Ovary (tissue), 10 donors: ENCODE measurements at places on chromosomes 13 and 19. TPM values are rescaled to one million over a fixed set of nuclear protein-coding genes. Genes with fewer than 3 reads are reported as not detected.

CYP4F3 gene
- total RNA-seq: 0.92 TPM

ZNF234 gene
- total RNA-seq: 11.3 TPM

ZNF787 gene
- 35.8 TPM for total RNA-seq

SIGLEC8 gene
- total RNA-seq: not detected

TMEM150B gene
- total RNA-seq: 0.36 TPM

SLAIN1 gene
- total RNA-seq: 10.0 TPM

DOCK6 gene
- 30.3 TPM for total RNA-seq

CCL25 gene
- not detected for total RNA-seq
